ENCODE measurements at places on chromosomes 5 and 9.

- no peak for DNase-seq
These were observed 1.1 kb upstream of the DNAJB5 start for GRCh38 chr9:34988218-34989002.

- DNase-seq = peak; percentile 8
These were observed 112.2 kb downstream of the MTX3 start for GRCh38 chr5:79878721-79879336.

DNA sequence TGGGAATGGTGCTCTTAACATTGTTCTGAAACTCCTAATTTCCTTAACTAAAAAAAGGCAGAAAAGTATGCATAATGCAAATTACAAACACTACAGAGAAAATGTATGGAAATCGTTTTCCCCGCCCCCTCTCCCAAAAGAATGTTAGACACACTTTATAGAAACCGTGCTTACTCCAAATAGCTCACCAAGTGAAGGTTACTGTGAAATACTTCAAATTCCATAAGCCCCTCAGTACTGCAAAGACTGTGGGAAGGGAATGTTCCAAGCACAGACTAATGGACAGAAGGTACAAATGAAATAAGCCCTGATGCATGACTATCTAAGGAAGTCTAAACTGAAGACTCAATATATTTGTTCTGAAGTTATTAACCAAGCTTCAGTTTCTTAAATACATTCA is 12.5 kb downstream of the MAPKAP1 start:
- DNase-seq = no peak

- no peak for DNase-seq
These were observed 23.6 kb downstream of the CTSL start for GRCh38 chr9:87749335-87750035.

GRCh38 chr9:95852059-95853032 is 23.1 kb upstream of the ERCC6L2 start:
- DNase-seq = no peak

GRCh38 chr5:113489299-113489698 is 1.0 kb upstream of the MCC start:
- DNase-seq = no peak

GRCh38 chr9:121945281-121945680 is 147.8 kb downstream of the TTLL11 start:
- no peak for DNase-seq

GRCh38 chr9:1383899-1384455 is 333.8 kb downstream of the DMRT2 start:
- no peak for DNase-seq

GRCh38 chr5:125263356-125263755 is 516.9 kb upstream of the ZNF608 start:
- DNase-seq = no peak

- no peak for DNase-seq
These were observed 83.9 kb upstream of the ZBTB43 start for GRCh38 chr9:126720661-126721563.

DNA sequence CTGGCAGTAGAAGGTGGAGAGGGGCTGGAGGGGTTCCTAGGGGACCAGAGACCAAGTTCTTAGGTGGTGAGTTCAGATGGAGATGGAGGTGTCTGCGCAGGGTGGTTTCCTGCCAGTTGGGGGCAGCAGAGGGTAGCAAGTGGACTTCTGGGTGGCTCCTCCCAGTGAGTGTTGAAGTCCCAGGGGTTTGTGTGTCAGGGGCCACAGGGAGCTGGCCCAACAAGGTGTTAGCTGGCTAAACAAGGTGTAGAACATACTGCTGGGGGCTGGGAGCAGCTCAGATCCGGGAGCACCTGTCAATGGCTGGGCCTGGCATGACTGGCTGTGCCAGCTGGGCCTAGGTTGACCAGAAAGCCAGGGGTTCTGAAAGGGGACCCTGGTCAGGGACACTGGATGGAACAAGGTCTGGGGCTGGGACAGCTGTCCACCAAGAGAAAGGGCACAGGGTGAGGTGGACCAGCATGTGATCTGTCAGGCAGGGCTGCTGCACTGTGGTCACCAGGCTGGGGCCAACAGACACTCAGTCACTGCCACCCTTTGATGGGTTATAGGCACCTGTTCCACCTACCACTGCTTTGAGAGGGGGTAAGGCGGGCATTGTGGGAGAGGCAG is 35.6 kb downstream of the DAB2IP start:
- DNase-seq = peak; percentile 48

All from stimulated activated CD8-positive, alpha-beta memory T cell treated with anti-CD3 and anti-CD28 coated beads, Interleukin-7, amount 100 ng/mL, for 24 hours (primary cell).